ENCODE measurements at places on chromosomes 11 and 22. TPM values are rescaled to one million over a fixed set of nuclear protein-coding genes. Genes with fewer than 3 reads are reported as not detected.

CDKN1C gene
- 10.2 TPM for total RNA-seq

ST14 gene
- total RNA-seq, result 2.8 TPM

ANKK1 gene
- not detected for total RNA-seq

NNMT gene
- total RNA-seq, result 2,438 TPM

OR2AG1 gene
- not detected for total RNA-seq

POTEH gene
- not detected for total RNA-seq

IRF7 gene
- total RNA-seq, result 62.4 TPM

BACE1-AS gene
- 1.6 TPM for total RNA-seq

DNA sequence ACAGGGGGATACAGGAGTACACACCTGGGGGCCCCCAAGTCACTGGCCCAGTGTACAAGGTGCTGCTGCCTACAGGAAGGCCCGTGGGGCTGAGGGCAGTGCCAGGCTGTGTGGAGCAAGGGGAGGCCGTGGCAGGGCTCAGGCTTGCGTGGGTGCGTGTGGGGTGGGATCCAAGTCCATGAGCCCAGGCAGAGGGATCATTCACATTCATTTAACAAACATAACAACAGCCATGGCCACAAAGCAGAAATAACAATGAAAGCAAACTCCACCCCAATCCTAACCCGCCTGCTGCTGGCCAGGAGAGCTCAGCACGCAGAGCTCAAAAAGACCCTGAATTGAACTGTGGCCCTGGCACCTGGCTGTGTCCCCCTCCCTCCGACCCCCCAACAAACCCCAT is 17.0 kb upstream of the SCGB1A1 start:
- no peaks in the 10 kb centered on the region for H3K36me3 ChIP-seq
- DNase-seq, result no peak
- no peaks in the 10 kb centered on the region for H3K27me3 ChIP-seq
- H3K27ac ChIP-seq, result peak overlapping the region; percentile 25

GRCh38 chr11:133081730-133082452 is 450.4 kb downstream of the OPCML start:
- no peaks in the 10 kb centered on the region for H3K36me3 ChIP-seq
- peaks cover 5% of the 10 kb centered on the region for H3K4me1 ChIP-seq
- H3K27me3 ChIP-seq, result peaks cover 8% of the 10 kb centered on the region
- DNase-seq, result no peak
- H3K27ac ChIP-seq, result no peak overlapping the region

GRCh38 chr11:27173545-27173944 is 132.9 kb downstream of the BBOX1 start:
- H3K27ac ChIP-seq, result no peak overlapping the region
- no peaks in the 10 kb centered on the region for H3K36me3 ChIP-seq
- no peak for DNase-seq

DNA sequence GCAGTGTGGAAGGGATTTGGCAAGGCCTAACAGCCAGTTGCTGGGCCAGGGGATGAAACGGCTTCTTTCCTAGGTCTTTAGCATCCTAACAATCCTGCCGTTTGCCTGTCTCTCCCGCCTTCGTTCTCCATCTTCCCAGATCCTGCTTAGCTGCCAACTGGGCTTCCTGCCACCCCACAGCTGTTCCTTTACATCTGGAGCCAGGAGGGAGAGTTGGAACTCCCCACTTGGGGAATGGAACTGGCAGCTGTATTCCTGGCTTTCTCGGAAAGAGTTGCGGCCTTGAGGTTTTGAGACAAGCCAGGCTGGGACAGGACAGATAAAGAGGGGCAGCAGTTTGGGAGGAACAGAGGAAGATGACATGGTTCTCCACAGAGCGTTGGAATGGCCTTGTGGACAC is 59.6 kb downstream of the ST3GAL4 start:
- no peak for DNase-seq
- peak overlapping the region; percentile 72 for H3K27ac ChIP-seq
- H3K4me3 ChIP-seq, result no peak overlapping the region
- H3K36me3 ChIP-seq, result peaks cover 5% of the 10 kb centered on the region

GRCh38 chr11:125268611-125269010 is 104.1 kb downstream of the PKNOX2 start:
- no peak overlapping the region for H3K4me3 ChIP-seq
- no peak overlapping the region for H3K27ac ChIP-seq
- H3K27me3 ChIP-seq, result no peaks in the 10 kb centered on the region
- no peaks in the 10 kb centered on the region for H3K36me3 ChIP-seq
- DNase-seq, result no peak

- H3K27me3 ChIP-seq, result no peaks in the 10 kb centered on the region
- no peak for DNase-seq
- no peaks in the 10 kb centered on the region for H3K36me3 ChIP-seq
- H3K4me1 ChIP-seq, result peaks cover 15% of the 10 kb centered on the region
Measured at GRCh38 chr11:57163160-57163868, 18.4 kb upstream of the LRRC55 start.

- no peak overlapping the region for H3K27ac ChIP-seq
- no peaks in the 10 kb centered on the region for H3K36me3 ChIP-seq
- no peaks in the 10 kb centered on the region for H3K27me3 ChIP-seq
- H3K4me1 ChIP-seq, result no peaks in the 10 kb centered on the region
- H3K4me3 ChIP-seq, result no peak overlapping the region
Measured at GRCh38 chr11:15307619-15308024, 192.9 kb downstream of the INSC start.

GRCh38 chr11:116605543-116606459 is 167.0 kb downstream of the BUD13 start:
- no peak overlapping the region for H3K27ac ChIP-seq
- peak; percentile 55 for DNase-seq
- no peaks in the 10 kb centered on the region for H3K4me1 ChIP-seq

DNA sequence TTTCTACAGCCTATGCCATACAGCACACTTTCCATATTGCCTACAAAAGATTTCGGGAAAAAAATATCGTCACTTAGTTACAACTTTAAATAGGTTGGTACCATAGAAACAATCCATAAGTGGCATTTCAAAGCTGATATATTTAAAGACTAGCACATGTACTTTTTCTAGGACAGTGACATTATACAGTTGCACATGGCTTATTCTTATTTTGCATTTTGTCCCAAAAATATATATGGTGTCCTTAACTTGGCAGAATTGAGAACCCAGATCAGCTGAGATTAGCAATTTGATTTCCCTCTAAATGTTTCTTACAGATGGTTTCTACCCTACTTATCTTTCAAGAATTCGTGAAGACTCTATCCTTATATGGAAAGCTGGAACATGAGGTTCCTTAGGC is 3.7 kb upstream of the TFIP11 start:
- H3K4me3 ChIP-seq, result no peak overlapping the region
- H3K27ac ChIP-seq, result no peak overlapping the region
- H3K4me1 ChIP-seq, result peaks cover 45% of the 10 kb centered on the region

- H3K36me3 ChIP-seq, result peaks cover 11% of the 10 kb centered on the region
- no peak for DNase-seq
- no peaks in the 10 kb centered on the region for H3K27me3 ChIP-seq
- peaks cover 8% of the 10 kb centered on the region for H3K4me1 ChIP-seq
- no peak overlapping the region for H3K4me3 ChIP-seq
- no peak overlapping the region for H3K27ac ChIP-seq
Measured at GRCh38 chr11:12765428-12765827, 91.2 kb downstream of the TEAD1 start.

DNA sequence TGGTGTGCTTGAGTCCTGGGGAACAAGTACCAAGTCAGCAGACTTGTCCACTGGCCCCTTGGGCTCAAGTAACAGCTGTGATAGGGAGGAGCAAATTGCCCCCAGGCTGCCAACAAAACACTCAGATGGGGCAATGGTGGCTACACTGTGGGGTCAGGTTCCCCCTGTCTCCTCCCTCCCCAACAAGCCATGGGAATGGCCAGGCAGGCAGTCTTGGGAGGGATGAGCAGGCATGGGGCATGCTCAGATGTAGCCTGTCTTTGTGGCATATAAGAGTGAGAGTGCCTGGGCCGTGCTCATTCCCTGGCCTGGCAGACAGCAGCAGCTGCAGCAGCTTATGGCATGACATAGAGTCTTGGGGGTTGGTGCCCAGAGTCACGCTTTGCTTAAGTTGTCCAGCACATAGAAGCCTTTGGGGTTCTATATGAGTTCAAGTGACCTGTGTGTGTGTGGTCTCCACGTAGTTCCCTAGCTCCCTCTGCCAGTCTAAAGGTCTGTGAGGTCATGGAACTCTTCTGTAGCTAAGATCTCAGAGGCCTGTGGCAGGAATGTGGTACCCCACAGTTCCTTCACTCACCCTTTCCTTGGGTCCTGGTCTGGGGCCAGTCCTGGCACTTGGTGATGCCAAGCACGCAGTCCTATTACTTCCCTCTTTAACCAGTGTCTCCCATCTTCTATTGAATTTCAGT is 44.7 kb downstream of the BIRC2 start:
- peaks cover 18% of the 10 kb centered on the region for H3K36me3 ChIP-seq
- H3K4me3 ChIP-seq, result no peak overlapping the region
- H3K27me3 ChIP-seq, result no peaks in the 10 kb centered on the region
- DNase-seq, result no peak
- H3K4me1 ChIP-seq, result no peaks in the 10 kb centered on the region
- no peak overlapping the region for H3K27ac ChIP-seq

GRCh38 chr11:33835143-33835878 is 56.6 kb downstream of the LMO2 start:
- H3K4me1 ChIP-seq, result no peaks in the 10 kb centered on the region
- DNase-seq, result no peak
- no peaks in the 10 kb centered on the region for H3K36me3 ChIP-seq
- H3K4me3 ChIP-seq, result no peak overlapping the region
- no peak overlapping the region for H3K27ac ChIP-seq

- no peaks in the 10 kb centered on the region for H3K27me3 ChIP-seq
- H3K27ac ChIP-seq, result no peak overlapping the region
- H3K36me3 ChIP-seq, result no peaks in the 10 kb centered on the region
- no peak overlapping the region for H3K4me3 ChIP-seq
- H3K4me1 ChIP-seq, result peaks cover 3% of the 10 kb centered on the region
Measured at GRCh38 chr11:31772412-31772811, 38.7 kb downstream of the PAX6 start.

DNA sequence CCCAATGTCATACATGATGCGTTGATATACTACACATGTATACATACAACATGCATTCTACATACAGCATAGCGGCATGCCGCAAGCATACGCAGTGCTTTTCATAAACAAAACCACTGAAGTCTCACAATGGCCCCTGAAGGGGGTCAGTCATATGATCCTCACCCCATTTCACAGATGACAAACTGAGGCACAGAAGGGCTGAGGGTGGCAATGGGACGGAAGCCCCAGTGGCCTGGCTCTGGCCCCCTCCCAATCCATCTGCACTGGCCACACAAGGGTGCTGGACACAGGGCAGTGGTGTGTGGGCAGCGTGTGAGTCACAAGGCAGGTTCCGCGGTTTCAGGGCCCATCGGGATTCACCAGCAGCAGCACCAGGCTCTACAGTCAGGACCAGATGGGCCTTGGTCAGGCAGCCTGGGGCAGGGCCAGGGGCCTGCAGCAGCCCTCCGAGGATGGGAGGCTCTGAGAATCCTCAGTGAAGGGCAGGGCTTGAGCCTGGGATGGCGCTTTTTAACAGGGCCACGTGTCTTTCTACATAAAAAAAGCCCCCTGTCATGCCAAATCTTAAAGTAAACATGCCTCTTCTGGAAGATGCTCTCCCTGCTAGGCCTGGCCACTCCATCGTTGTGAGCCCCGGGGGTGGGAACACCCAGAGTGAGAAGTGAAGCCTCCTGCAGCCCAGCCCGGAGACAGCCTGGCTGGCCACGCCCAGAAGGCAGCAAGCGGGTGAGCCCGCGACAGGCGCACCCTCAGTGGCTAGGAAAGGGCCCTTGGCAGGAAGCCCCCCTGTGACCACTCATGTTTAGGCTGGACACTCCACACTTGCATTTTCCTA is 206.5 kb downstream of the CTTN start:
- no peaks in the 10 kb centered on the region for H3K36me3 ChIP-seq
- no peaks in the 10 kb centered on the region for H3K4me1 ChIP-seq
- DNase-seq, result no peak
- H3K27me3 ChIP-seq, result no peaks in the 10 kb centered on the region
- H3K27ac ChIP-seq, result no peak overlapping the region
- no peak overlapping the region for H3K4me3 ChIP-seq

DNA sequence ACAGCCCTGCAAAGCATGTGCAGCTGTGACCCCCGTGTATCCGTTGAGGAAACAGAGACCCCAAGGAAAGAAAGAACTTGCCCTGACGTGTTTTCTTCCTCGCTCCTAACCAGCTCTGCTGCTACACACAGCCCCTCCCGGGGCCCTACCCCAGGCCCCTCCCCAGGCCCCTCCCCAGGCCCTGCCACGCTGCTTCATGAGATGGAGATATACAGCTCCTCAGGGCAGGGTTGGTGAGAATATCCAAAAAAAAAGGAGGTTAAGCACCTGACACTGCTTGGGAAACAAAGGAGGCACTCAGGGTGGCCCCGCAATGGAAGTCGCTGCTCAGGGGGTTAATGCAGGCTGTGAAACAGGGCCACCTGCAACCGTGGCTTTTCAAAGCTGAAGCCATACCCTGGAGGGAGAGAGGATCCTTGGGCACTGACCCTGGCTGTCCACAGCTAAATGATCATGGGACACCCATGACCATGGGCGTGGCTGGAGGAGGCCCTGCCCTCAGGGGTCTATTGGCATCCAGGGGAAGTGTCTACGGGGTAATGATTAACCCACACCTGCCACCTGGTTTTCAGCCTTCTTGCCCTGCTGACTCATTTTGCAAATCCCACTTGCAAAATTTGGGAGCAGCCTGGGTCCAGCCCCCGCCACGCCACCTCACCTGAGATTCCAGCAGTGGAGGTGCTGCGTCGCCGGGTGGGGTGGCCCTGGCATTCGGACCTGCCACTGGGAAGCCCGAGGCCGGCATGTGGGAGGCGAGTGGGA is 112.1 kb upstream of the ANO1 start:
- no peak overlapping the region for H3K4me3 ChIP-seq
- no peak overlapping the region for H3K27ac ChIP-seq
- H3K27me3 ChIP-seq, result no peaks in the 10 kb centered on the region
- no peak for DNase-seq

DNA sequence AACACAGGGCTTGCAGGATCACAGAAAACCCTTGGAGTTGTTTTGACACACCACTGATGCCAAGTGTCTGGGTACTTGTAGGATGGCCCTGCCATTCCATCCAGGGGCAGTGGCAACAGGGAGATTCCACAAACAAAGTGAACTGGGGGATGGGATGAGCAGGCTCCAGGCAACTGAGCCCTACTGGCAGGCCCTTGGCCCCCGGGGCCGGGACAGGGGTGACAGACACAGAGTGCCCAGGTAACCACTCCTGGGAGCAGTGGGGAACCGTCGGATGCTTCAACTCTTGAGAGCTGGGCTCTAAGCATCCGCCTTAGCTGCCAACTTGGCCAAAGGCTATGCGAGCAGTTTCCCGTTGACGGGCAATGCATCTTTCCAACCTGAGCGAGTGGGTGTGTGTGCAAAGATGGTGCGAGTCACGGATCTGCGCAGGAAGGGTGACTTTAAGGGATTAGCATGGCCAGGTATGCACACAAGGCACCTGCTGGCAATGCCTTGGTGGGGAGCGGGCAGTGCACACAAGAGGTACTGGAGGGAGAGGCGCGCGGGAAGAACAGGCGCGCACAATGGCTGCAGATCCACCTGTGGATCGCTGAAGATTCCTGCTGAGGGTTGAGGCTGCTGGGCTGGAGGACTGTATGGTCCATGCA is 83.1 kb upstream of the PRODH start:
- DNase-seq, result no peak
- no peaks in the 10 kb centered on the region for H3K27me3 ChIP-seq
- no peak overlapping the region for H3K27ac ChIP-seq
- no peaks in the 10 kb centered on the region for H3K36me3 ChIP-seq
- H3K4me3 ChIP-seq, result no peak overlapping the region
- H3K4me1 ChIP-seq, result no peaks in the 10 kb centered on the region

GRCh38 chr22:46469711-46470110 is 67.7 kb downstream of the CELSR1 start:
- DNase-seq, result no peak
- H3K27ac ChIP-seq, result no peak overlapping the region
- no peaks in the 10 kb centered on the region for H3K27me3 ChIP-seq
- H3K36me3 ChIP-seq, result no peaks in the 10 kb centered on the region

All from liver (tissue), 10 donors.